ENCODE measurements at places on chromosomes 13 and 19.
A peak's percentile ranks its signal among the peaks of the same experiment; 100 is the strongest.

- DNase-seq: no peak
Measured at GRCh38 chr19:13929956-13930355, 8.3 kb downstream of the PODNL1 start.

- peak; percentile 19 for DNase-seq
Measured at GRCh38 chr13:96090240-96091101, 564 bp downstream of the HS6ST3 start.

- peak; percentile 64 for DNase-seq
Measured at GRCh38 chr19:50679177-50680125, 30.2 kb downstream of the C19orf81 start.

DNA sequence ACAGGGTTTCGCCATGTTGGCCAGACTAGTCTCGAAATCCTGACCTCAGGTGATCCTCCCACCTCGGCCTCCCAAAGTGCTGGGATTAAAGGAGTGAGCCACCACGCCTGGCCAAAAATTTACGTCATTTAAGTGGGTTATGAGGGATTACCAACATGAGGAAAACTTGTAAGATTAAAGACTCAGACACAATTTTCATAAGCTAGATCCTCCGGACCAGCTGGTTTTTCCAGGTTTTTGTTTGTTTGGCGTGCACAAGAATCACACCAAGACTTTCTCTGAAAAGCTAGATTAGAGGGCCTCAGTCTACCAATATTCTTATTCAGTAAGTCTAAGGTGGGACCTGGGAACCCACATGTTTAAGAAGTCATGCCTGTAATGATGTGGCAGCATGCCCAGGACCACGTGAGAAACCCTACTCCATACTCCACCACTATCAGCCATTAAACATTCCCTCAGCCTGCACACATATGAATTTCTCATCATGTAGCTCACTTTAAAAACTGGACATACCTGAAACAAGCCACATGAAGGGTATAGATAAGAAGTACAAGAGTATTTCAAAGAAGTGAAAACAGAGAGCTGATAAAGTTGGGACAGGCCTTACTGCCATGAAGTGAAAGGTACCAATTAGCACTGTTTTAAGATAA, 25.7 kb downstream of the DIAPH3 start:
- DNase-seq: no peak

GRCh38 chr13:94329754-94330551, 149.5 kb downstream of the DCT start:
- DNase-seq: no peak

DNA sequence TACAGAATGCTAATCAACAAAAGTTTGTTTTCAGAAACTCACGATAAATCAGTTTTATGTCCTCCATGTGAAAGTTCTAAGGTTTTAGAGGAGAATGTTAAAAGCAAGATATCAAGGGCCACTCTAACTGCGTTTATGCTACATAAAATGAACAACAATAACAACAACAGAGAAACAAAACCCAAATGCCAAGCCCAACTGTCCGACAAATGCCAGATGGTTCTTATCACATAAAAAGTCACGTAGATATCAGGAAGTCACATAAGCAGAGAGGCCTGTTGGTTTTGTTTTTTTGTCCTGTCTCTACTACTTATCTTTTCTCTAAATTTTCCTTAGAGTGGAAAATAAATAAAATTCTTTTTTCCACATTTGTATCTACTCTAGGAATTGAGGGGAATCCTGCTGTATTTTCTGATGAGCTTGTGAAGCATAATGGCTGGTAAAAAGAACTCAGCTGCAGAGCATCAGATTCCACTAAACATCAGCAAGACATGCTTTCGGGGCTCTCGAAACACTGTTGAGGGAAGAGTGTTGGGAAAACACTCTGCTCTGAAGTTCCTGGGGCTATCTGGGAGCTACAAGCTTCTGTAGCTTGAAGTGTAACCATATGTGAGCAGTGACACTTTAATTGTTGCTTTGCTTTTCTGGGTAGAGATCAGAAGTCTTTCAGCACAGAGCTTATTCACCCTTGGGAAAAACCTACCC, 110.1 kb downstream of the SLAIN1 start:
- DNase-seq: no peak

DNA sequence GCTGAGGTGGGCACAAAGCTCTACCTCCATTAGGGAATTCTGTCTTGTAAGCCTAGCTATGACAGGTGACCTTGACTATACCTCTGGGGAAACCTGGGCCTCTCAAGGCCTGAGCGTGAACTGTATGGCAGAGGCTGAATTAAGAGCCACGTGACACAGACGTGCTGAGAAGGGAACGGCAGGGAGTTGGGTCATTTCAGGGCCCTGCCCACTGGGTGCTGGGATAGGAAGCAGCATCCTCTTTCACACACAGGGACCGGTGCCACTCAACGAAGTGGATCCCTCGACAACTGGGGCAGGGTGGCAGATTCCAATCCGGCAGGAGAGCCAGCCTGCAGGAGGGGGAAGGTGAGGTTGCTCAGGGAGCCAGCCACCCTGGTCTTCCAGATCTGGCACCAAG, 9.2 kb downstream of the ASF1B start:
- no peak for DNase-seq

DNA sequence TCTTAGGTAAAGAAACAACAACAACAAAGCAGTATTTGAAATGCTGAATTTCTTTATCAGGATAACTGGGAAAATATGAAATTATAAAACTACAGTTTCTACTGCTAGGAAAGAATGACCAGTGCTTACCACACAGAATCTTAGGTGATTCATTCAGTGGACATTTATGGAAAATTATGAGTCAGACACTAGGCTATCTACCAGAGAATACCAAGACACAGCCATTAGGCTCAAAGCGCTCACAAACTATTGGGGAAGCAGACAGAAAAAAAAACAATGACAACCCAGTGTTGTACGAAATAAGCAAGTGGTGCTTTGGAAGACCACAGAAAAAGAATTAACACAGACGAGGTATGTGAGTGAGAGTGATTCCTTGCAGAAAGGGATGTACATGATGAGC, 1019.5 kb downstream of the PCDH9 start:
- no peak for DNase-seq

DNA sequence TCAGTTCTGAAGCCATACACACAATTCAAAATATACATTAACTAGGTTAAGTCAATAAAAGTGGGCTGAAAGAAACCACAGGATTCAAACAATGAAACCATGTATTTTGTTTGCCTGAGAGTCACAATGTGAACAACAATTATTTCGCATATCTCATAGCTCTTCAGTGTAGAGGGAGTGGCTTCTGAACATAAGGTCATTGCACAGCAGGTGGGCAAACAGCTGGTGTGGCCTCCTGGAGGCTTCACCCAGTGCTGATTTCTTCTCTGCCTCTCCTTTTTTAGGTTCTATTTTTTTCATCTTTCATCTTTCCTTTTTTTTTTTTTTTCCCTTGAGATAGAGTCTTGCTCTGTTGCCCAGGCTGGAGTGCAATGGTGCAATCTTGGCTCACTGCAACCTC, 40.4 kb upstream of the ZNF254 start:
- DNase-seq: no peak

DNA sequence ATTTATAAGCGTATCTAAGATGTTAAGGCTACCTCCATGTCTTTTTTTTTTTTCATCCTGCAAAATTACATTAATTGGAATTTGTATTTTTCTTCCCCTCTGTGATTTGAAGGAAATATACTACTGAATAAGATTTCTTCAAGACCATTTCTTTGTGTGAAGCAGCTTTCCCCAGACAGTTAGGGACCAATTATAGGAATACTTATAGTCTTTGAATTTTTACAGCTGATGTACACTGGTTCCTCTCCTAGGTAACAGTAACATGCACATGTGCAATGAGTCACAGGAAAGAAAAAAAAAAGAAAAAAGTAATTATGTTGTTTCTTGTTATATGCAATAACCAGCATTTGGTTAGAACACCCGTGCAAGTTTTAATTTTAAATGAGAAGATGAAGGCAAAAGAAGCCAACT, 82.0 kb downstream of the PCDH9 start:
- DNase-seq: no peak

- DNase-seq: no peak
Measured at GRCh38 chr19:40216777-40217026, 1.5 kb downstream of the TTC9B start.

GRCh38 chr13:91773591-91774227, 375.3 kb downstream of the GPC5 start:
- DNase-seq: no peak

GRCh38 chr19:7739211-7739755, 7.4 kb upstream of the CLEC4G start:
- DNase-seq: no peak

DNA sequence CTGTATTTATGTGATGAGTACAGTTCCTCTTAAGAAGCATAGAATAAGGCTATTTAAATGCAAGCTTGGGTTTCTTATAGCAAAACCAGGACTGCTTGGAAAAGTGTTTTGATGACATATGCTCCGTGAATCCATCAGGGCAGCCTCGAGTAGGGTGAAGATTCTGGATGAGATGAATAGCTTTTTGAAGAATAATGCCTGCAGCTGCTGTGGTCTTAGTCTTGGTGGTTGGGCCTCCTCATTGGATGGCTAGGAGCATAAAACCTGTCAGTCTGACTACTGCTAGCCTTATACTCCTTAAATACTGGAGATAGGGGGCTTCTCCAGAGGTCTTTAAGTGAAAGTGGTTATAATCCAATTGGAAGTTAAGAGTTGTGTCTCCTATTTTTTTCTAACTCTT, 704.3 kb downstream of the FGF9 start:
- no peak for DNase-seq

- DNase-seq: no peak
Measured at GRCh38 chr19:7648265-7649014, 11.5 kb downstream of the STXBP2 start.

GRCh38 chr13:34078334-34078999, 260.5 kb downstream of the RFC3 start:
- DNase-seq: no peak

DNA sequence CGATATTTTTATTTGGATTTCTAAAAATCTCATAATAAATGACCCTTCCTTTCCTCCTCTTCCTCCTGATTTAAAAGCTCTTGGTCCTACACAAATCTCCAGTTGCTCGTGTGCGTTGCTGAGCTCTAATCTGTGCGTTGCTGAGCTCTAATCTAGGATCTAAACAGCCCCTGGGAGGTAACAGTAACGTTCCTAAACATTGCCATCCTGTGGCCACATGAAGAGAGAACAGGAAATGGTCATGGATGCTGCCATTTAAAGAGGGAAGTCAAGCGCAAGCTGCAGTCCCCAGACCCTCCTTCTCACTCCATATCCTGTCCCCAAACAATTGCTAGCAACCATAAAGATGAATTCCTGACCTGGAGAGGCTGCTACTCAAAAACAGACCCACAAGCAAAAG, 170.8 kb downstream of the NUFIP1 start:
- DNase-seq: no peak

- DNase-seq: peak; percentile 59
Measured at GRCh38 chr13:20814224-20814910, 40.6 kb upstream of the EEF1AKMT1 start.

DNA sequence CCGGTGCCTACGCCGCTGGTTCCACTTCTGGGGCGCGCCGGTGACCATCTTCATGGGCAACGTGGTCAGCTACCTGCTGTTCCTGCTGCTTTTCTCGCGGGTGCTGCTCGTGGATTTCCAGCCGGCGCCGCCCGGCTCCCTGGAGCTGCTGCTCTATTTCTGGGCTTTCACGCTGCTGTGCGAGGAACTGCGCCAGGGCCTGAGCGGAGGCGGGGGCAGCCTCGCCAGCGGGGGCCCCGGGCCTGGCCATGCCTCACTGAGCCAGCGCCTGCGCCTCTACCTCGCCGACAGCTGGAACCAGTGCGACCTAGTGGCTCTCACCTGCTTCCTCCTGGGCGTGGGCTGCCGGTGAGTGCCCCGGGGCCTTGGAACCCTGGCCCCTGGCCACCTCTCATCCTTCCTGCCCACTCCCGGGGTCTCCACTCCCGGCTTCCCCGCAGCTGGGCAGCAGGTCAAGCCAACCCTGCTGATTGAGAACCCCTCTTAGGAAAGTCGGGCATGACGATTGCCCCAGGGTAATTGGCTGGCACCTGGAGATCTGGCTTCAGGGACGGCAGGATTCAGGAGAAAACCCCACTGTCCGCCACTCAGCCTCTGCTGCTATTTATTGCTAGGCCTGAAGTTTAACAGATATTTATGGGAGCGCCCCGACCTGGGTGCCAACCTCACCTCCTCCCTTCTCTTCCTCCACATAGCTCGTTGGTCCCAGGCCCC, 39.1 kb downstream of the TRPM4 start:
- no peak for DNase-seq

DNA sequence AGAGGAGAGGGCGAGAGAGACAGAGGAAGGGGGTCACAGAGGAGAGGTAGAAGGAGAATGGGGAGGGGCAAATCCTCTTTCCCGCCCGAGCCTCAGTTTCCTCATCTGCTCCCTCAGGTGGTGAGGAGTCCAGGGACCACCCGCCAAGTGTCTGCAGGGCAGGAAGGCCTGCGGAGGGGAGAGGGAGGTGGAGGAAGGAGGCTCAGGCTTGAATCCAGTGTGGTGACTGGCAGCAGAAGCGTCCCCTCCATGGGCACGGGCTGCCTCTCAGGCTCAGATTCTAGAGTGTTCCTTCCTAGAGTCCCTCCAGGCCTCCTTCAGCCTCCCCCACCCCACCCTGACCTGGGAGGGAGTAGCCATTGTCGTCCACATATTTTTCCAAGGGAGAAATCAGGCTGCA, 16.5 kb upstream of the GARIN5A start:
- DNase-seq: peak; percentile 31

DNA sequence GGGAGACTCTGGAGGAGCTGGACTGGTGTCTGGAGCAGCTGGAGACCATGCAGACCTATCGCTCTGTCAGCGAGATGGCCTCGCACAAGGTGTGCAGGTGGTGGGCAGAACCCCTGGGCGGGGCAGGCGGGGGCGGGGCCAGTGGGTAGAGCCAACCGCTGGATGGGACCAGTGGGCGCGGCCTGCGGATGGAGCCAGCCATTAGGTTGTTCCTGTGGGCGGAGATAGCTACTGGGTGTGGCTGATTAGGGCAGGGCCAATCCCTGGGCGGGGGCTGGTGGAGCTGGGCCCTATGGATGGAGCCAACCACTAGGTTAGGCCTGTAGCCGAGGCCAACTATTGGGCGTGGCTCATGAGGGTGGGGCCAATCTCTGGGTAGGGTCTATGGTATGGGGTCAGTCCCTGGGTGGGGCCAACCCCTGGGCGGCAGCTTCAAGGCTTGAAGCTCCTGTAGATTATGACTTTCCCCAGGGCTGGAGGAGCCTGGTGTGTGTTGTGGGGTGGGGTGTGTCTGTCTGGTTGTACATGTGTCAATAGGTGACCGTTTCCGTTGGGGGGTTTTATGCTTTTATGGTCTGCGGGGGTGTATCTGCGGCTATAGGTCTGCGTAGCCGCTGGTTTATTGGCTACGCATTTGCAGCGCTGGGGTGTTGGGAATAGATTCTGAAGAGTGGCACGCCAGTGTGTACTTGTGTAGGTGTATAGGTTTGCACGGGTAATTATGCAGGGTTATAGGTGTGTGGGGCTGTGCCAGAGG, 30.7 kb downstream of the PDE4A start:
- DNase-seq: no peak

- DNase-seq: no peak
Measured at GRCh38 chr13:25886438-25887214, 165.2 kb downstream of the SHISA2 start.

- peak; percentile 66 for DNase-seq
Measured at GRCh38 chr19:40806423-40807146, 7.6 kb downstream of the EGLN2 start.

GRCh38 chr13:42312817-42313431, 41.0 kb downstream of the AKAP11 start:
- no peak for DNase-seq

GRCh38 chr13:39317291-39317690, 279.0 kb downstream of the NHLRC3 start:
- no peak for DNase-seq

Measured in right lobe of liver (tissue), 6 donors.